ENCODE measurements at places on chromosomes 12 and 14.

GRCh38 chr12:34166427-34167060 is 144.2 kb downstream of the ALG10 start:
- DNase-seq: no peak

GRCh38 chr14:102203382-102203781 is 63.7 kb downstream of the WDR20 start:
- DNase-seq: no peak

- DNase-seq: peak; percentile 54
Measured at GRCh38 chr12:8077207-8077606, 4.9 kb upstream of the NECAP1 start.

DNA sequence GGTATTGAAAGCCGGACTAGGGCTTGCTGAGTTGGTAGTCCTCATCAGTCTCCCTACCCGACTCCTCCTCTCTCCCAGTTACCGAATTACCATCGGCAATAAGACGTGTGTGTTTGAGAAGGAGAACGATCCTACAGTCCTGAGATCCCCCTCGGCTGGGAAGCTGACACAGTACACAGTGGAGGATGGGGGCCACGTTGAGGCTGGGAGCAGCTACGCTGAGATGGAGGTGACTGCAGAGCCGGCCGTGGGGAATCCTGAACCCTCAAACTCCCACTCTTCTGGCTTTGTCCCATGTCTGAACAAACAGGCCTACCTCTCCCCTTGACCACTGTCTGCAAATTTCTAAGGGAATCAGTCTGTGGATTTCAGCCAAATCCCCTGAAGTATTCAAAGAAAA is 82.9 kb downstream of the ACACB start:
- DNase-seq: no peak

- DNase-seq: no peak
Measured at GRCh38 chr12:80681287-80681686, 26.1 kb upstream of the MYF6 start.

DNA sequence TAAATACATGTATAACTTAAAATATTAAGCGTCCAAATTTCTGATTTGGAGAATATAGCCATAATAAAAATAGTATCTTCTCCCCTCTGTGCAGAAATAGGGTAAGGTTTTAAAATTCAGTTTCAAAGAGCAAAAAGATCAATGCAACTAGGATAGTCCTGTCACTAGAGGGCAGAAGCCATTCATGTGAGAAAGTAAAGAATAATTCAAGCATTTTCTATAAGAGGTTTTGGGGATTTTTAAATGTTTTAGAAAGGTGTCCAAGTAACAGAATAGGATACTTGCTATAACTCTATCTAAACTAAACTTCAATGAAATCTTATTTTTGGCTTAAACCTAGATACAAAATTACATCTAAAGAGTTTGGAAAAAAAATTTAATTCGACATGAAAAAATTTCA is 50.3 kb downstream of the ADAMTS20 start:
- peak; percentile 7 for DNase-seq

DNA sequence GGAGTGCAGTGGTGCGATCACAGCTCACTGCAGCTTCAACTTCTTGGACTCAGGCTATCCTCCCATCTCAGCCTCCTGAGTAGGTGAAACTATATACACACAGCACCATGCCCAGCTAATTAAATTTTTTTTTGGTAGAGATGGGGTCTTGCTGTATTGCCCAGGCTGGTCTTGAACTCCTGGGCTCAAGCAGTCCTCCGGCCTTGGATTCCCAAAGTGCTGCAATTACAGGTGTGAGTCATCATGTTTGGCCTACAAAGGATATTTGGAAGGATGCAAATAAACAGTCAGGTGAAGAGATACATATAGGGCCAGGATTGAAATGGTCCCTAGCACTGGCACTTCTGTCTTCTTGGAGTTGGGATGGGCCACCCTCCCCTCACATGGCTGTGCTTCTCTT is 23.9 kb downstream of the RCOR1 start:
- DNase-seq: no peak

DNA sequence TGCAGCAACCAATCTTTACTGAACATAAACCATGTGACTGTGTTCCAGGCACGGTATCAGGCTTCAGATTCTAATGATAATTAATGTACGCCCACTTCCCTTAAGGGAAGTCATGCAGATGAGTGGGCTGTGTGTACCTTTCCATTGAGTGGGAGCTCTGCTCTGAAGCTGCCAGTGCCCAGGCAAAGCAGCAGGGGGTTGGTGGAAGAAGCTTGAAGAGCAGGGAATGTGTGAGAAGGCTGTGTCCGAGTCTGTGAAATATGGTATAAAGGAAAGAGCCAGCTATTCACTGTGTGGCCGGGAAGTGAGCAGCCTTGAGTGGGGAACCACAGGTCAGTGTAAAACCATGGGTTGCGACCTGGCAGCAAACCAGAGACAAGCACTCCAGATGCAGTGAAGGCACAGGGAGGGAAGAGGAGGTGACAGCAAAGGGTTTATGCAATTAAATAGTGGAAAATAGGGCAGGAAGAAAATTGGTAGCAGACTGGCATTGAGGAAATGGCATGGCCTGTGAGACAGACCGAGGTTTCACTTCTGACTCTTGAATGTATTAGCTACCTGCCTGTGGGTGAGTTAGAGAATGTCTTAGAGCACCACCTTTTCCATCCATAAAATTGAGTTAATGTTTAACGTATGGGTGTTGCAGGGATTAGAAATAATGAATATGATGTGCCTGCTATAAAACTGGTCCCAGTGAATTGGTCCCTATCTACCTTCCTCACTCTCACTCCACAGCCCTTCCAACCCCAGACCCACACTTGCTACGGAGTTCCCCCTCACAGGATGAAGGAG is 116.4 kb downstream of the NTF3 start:
- peak; percentile 19 for DNase-seq
